CD4-positive, alpha-beta T cell treated with Interleukin-6 for 4 hours (primary cell): ENCODE measurements at places on chromosomes 7 and 10.

DNA sequence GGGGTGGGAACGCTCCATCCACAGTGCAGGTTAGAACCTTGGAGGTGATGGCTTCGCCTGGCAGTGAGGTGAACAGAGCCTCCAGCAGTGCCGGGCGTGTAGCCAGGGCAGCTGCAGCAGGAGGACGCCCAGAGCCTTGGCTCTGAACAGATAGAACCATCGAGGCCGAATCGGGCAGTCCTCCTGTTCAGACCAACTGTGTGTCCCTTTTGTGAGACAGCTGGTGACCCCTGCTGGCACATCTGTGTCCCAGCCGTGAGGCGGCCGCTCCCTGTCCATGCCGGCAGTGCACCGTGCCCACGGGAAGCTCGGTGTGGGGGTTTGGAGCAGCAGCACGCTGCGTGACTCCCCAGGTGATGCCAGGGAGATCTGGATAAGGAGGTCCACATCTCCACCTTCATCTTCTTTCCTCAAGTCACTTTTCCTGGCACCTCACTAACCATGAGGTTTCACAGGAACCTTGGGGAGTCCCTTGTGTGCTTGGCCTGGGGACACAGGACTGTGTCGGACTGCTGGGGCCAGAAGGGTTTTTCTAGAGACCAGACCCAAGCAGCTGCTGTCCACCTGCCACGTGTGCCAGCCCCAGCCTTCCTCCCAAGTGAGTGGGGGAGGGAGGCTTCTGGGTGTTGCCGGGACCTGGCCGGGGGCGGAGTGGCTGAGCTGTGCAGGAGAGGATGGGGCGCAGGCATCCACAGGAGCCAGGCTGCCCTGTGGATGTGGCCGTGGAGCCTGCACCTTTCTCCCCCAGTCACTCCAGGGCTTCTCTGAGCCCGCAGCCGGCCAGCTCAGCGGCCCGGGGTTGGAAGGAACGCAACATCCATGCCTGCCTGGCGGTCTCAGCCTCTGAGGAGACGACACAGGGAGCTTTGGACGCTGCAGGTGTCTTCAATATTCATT is 69.4 kb downstream of the DNAJB6 start:
- DNase-seq = no peak

DNA sequence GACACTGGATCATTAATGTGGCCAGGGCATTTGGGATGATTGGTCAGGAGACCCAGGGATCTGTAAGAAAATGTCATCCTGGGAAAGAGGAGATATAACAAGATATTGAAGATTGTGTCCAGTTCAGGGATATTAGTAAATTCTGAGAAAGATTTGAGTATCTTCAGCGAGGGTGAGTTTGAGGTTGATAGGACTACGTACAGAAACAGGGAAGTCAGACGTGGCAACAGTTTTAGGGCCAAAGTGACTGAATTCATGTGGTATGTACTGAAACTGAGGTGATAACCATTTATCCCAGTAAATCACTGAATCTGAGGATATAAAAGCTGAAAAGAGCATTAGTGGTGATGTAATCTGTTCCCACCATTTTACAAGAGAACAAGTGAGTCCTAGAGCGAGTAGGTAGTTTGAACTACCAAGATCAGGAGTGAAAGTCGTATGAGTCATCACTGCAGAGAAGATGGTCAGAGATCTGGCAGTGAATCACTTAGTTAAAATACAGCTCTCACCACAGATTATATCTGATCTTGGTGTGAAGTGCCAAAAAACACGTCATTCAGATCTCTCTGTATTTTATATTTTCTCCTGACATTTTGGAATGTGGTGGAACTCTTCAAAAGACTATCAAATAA is 220.5 kb downstream of the CDK14 start:
- no peak for DNase-seq

DNA sequence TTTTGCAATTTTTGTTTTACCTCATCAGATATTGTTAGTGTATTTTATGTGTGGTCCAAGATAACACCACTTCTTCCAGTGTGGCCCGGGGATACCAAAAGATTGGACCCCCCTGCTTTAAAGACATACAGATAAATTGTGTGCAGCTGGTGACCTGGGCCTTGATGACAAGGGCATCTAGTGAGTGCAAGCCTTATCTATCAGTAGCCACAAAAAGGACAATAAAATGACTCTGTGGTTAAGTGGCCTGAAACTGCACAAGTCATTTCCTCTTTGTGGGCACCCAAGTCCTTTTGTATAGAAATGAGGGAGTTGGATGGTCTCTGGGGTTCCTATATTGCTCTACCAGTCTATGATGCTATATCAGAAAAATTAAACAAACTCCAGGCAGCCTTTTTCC is 98.1 kb downstream of the PARD3 start:
- DNase-seq = no peak

- DNase-seq = no peak
These were observed 8.8 kb downstream of the MAFK start for GRCh38 chr7:1539181-1539881.

DNA sequence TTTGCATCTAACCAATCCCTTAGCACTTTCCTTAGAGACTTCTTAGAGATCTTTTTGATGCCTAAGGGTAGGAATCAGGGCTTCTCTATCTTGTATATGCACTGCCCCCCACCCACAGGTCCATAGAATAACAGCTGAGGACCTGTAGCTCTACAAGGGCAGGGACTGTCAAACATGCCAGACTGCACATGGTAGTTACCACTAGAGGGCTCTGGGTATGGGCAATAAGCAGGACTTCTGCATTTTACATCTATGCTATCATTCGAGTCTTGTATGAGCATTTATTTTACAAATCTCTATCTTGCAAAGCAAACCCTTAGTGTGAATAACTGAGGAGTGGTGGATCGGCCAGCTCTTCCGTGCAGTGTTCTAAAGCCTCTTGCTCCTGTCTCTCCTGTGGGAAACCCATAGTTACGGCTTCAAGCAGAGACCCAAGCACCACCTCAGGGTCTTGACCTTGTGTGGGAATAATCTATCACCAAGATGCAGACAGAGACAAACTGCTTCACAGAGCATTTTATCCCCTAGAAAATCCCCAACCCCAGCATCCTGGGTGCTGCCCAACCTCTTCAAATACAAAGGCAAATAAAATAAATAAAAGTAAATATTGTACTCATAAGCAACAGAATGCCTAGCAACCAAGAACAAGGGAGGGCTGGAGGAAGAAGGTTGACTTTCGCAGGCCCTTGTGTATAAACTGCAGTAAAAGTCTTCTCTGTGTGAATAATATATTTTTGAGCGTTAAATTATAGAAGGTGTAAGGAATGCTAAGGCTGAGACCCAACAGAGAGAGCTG is 219.3 kb downstream of the WDR11 start:
- DNase-seq = no peak

DNA sequence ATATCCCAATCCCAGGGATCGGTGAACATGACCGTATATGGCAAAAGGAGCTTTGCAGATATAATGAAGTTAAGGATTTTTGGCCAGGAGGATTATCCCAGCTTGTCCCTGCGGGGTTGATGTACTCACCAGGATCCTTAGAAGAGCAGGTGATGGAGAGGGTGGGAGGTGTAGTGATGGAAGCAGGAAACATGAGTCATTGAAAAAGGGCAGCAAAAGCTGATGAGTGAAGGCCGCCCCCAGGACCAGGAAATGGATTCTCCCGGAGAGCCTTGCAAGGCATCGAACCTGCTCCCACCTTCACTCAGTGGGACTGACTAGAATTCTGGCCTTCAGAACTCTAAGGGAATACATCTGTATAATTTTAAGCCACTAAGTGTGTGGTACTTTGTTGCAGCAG is 5.2 kb upstream of the NUPR2 start:
- no peak for DNase-seq

- no peak for DNase-seq
These were observed 317.5 kb downstream of the WDR11 start for GRCh38 chr10:121168545-121169216.

DNA sequence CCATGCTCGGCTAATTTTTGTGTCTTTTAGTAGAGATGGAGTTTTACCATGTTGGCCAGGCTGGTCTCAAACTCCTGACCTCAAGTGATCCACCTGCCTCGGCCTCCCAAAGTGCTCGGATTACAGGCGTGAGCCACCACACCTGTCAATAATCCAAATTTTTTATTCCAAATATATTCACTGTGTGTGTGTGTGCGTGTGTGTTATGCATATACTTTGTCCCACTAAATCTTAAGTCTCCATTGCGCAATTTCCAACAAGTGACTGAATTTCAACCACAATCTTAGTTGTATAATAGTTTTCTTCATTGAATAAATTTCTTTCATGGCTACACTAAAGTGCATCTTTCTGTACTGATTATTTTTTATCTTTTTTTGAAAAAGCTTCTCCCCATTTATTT is 2.7 kb downstream of the KRIT1 start:
- DNase-seq = no peak

DNA sequence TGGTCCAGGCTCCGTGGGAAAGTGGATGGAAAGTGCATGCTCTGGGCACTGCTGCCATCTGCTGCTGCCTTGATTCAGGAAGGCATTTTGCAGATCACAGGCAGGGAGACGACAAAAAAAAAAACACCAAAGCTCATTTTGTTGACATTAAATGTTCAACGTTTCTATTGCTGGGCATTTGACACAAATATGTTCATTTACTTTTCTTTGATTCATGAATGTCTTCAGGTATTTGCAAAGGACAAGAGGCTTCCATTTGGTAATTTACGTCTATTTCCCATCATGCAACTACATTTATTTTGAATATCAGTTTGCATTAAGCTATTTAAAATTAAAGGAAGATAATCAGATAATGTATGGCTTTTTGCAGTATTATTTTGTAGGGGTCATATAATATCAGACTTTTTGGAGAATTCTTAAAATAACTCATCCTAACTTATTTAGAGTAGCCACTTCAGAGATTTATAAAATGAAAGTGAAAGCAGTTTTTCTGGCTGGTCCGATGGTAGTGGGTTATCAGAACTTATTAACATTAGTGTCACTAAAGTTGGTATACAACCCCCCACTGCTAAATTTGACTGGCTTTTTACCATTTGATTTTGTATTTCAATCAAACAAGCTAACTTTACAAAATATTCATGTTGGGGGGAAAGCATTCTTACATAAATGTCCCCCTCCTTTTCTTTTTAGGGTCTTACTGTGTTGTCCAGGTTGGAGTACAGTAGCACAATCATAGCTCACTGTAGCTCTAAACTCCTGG is 65.3 kb downstream of the PDIA4 start:
- peak; percentile 76 for DNase-seq

DNA sequence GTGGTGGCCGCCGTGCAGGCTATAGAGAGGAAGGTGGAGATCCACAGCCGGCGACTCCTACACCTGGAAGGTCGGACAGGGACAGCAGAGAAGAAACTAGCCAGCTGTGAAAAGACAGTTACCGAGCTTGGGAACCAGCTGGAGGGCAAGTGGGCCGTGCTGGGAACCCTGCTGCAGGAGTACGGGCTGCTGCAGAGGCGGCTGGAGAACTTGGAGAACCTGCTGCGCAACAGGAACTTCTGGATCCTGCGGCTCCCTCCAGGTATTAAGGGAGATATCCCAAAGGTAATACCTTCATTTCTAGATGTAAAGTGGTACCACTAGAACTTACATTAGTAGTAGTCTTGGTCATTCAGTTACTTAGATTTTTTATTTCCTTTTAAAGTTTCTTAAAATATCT is 6.8 kb downstream of the ZNF398 start:
- no peak for DNase-seq

- no peak for DNase-seq
These were observed 342.0 kb upstream of the PODXL start for GRCh38 chr7:131898418-131898817.

GRCh38 chr10:90905925-90906324 is 15.0 kb downstream of the ANKRD1 start:
- DNase-seq = no peak

DNA sequence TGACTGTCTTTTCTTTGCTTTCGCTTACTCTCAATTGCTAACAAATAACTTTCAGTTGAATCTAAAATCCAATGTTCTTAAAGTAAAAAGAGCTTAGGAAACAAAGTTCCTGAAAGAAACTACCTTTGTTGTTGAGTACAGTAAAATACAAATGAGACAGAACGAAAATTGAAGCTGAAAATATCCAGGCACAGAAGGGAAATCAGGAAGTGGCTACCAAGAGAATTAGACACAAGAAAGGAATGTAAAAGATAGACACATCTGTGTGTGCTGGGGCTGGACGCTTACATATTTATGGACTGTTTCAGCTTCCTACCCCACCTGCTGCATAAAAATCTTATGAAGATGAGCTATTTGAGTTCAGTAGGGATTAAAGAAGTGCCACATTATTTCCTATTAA is 161.7 kb upstream of the PLXDC2 start:
- DNase-seq = no peak

GRCh38 chr10:62043421-62044021 is 142.0 kb downstream of the ARID5B start:
- no peak for DNase-seq

DNA sequence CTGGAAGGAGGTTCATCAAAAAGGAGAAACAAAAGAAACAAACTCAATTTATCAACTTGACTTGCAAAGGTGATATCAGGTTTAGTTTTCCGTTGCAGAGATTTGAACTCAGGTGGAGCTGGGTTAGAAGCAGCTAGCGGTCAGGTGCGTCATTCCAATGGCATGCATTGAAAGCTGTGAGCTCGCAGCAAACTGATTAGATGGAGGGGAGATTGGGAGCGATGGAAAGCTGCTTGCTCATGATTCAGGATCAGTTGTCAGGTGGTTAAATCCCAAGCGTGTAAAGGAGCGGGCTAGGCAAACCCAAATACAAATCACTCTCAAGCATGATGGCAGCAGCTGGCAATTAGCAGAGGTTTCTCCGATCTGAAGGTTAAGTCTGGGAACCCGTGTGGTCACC is 49.3 kb upstream of the AFAP1L2 start:
- DNase-seq = no peak

GRCh38 chr7:135929249-135929648 is 47.9 kb downstream of the MTPN start:
- DNase-seq = no peak

- no peak for DNase-seq
These were observed 127.7 kb downstream of the DNAH11 start for GRCh38 chr7:21670496-21670895.

GRCh38 chr10:80596391-80597257 is 58.9 kb downstream of the SH2D4B start:
- DNase-seq = peak; percentile 49

- DNase-seq = no peak
These were observed 11.0 kb upstream of the ZNF438 start for GRCh38 chr10:31042670-31043069.

- DNase-seq = no peak
These were observed 180.0 kb downstream of the FGFR2 start for GRCh38 chr10:121418126-121418777.

DNA sequence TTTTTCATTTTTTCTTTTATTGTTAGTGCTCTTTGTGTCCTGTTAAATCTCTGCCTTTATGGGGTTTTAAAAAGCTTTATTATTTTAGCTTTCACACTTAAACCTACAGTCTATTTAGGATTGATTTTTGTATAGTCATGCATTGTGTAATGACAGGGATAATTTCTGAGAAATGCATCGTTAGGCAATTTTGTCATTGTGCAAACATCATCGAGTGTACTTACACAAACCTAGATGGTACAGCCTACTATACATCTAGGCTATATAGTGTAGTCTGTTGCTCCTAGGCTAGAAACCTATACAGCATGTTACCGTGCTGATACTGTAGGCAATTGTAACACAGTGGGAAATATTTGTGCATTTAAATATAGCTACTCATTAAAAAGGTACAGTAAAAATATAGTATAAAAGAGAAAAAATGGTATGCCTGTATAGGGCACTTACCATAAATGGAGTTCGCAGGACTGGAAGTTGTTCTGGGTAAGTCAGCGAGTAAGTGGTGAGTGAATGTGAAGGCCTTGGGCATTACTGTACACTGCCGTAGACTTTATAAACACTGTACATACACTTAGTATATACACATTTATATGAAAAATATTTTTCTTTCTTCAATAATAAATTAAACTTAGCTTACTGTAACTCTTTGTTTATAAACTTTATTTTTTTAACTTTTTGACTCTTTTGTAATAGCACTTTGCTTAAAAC is 16.0 kb downstream of the UBE2D1 start:
- no peak for DNase-seq
